Caco-2 (cell line): ENCODE measurements at places on chromosomes 11 and 22.

DNA sequence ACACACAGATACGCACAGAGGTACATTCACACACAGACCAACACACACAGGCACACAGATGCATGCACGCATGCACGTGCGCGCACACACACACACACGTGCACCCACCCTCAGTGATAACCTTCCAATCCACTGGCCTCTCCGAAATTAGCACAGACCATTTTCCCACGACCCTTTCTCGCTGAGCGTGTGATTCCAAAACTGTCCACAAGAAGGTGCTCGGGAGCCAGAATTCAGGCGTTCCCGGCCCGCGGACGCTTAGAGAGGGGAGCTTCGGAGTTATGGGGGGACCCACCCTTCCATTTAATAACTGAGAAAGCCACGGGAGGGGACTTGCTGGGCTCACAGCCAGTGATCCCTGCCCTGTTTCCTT lies 33.8 kb upstream of the SLC35C1 start:
- DNase-seq: peak; percentile 55
- H3K27me3 ChIP-seq: no peaks in the 10 kb centered on the region
- no peaks in the 10 kb centered on the region; the same call in 1 of the 2 replicates for H3K4me1 ChIP-seq
- peak overlapping the region; percentile 38 for H3K4me3 ChIP-seq
- H3K36me3 ChIP-seq: no peaks in the 10 kb centered on the region

- DNase-seq: no peak
- H3K27ac ChIP-seq: no peak overlapping the region
- H3K27me3 ChIP-seq: no peaks in the 10 kb centered on the region
- no peak overlapping the region for H3K4me3 ChIP-seq
Observed at GRCh38 chr11:35009944-35010342, 93.5 kb downstream of the PDHX start.

DNA sequence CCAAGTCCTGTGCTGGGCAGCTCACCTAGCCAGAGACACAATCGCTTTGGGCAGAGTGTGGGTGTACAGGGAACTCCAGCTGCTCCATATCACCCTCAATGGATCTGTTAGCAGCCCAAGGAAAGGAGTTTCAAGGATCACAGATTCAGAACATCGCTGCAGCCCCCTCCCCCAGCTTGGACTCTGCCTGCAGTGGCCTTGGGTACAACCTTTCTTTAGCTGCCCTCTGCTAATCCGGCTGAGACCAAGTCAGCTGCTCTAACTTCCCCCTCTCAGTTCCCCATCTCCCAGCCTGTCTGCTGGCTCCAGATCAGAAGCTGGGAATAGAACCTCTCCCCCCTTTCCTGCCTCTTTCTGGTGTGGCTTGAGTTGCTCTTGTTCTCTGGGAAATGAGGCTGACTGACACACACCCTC lies 1.3 kb downstream of the TMEM86A start:
- H3K4me1 ChIP-seq: peaks cover 4% of the 10 kb centered on the region
- no peak overlapping the region for H3K27ac ChIP-seq
- H3K36me3 ChIP-seq: no peaks in the 10 kb centered on the region
- no peak for DNase-seq

- no peak overlapping the region for H3K4me3 ChIP-seq
- H3K27me3 ChIP-seq: no peaks in the 10 kb centered on the region
- DNase-seq: no peak
- no peaks in the 10 kb centered on the region for H3K4me1 ChIP-seq
- no peaks in the 10 kb centered on the region for H3K36me3 ChIP-seq
Observed at GRCh38 chr11:9700105-9700801, 36.4 kb downstream of the SWAP70 start.

DNA sequence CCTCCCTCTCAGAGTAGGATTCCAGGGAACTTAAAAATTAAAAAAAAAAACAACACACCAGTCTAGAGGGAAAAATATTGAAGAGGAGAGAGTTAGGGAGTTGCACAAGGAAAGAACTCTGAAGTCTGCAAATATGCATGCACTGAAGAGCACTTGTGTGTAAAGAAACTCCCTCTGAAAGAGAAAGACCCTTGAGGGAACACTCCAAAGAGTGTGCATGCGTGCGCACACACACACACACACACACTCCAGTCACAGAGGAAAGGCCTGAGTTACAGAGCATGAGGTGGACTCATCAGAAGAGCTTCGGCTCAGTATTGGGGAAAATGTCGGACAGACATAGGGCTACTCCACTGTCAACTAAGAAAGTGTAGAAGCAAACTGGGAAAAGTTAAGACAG lies 30.1 kb downstream of the GGTLC2 start:
- DNase-seq: no peak
- no peak overlapping the region for H3K27ac ChIP-seq
- H3K36me3 ChIP-seq: no peaks in the 10 kb centered on the region
- H3K4me1 ChIP-seq: no peaks in the 10 kb centered on the region

GRCh38 chr11:133927690-133928627 lies 28.8 kb downstream of the IGSF9B start:
- peak; percentile 90 for DNase-seq
- no peaks in the 10 kb centered on the region for H3K36me3 ChIP-seq
- peak overlapping the region; percentile 34 for H3K4me3 ChIP-seq
- no peak overlapping the region for H3K27ac ChIP-seq
- H3K4me1 ChIP-seq: no peaks in the 10 kb centered on the region
- H3K27me3 ChIP-seq: no peaks in the 10 kb centered on the region

GRCh38 chr11:5643585-5643984 lies 18.8 kb downstream of the TRIM34 start:
- no peak overlapping the region for H3K27ac ChIP-seq
- DNase-seq: no peak
- H3K27me3 ChIP-seq: no peaks in the 10 kb centered on the region
- H3K4me3 ChIP-seq: no peak overlapping the region
- no peaks in the 10 kb centered on the region for H3K36me3 ChIP-seq
- H3K4me1 ChIP-seq: no peaks in the 10 kb centered on the region

DNA sequence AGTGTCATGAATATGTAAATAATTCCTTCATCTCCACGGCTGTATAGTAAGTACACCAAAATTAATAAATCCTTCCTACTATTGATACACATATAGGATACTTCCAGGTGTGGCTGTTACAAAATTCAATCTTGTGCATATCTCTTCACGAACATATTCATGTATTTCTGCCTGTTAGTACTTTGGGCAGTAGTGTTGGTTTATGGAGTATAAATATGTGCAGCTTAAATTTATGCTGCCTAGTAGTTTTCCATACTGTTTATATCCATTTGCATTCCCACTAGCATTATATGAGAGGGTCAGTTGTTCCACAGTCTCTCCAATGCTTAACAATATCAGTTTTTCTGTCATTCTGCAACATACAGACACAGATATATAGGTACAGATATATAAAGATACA lies 3.9 kb upstream of the OR5M8 start:
- no peaks in the 10 kb centered on the region for H3K36me3 ChIP-seq
- no peak for DNase-seq
- H3K27me3 ChIP-seq: no peaks in the 10 kb centered on the region
- no peak overlapping the region for H3K27ac ChIP-seq

DNA sequence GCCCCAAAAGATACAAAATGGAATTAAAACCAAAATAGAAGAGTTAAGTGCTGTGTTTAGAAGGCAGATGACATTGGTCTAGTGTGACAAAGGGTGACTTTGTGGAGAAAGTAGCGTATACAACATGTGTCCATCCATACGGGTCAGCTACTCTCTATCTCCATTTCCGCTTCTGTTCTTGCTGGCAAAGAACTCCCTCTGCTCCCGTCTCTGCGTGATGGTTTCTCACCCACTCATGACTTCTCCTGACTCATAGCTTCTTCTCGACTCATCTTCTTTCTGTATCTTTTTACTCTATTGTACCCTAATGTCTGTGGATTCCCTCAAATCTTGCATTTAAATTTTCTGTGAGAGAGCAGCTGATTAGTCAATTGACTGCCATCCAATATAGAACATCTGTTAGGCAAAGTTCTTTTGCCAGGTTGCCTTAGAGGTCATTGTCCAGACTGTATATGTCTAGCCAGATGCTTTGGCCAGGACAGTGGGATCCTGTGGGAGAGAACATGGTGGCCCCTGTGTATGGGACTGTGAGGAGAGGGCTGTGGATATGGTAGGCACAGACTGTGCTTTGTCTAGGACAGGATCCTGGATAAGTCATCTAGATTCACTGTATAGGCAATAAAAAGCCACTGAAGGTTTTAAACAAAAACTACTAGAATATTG lies 28.4 kb downstream of the MMP13 start:
- peaks cover 7% of the 10 kb centered on the region; the same call in 1 of the 2 replicates for H3K4me1 ChIP-seq
- no peaks in the 10 kb centered on the region for H3K36me3 ChIP-seq
- no peak overlapping the region for H3K4me3 ChIP-seq
- no peak overlapping the region for H3K27ac ChIP-seq
- no peaks in the 10 kb centered on the region for H3K27me3 ChIP-seq

DNA sequence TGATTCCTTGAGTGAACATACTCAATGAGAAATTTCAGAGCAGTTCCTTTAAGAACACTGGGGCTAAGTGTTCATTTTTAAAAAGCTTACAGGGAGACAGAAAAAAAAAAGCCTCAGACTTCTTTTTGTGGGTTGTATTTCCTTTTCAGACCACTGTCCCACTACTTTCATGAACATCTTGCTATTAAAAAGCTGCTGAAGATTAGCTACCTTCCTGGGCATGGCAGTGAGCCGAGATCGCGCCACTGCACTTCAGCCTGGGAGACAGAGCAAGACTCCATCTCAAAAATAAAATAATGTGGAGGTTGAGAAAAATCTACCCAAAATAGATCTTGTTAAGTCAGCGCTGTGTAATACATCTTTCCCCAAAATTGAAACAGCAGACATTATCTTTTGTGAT lies 10.8 kb downstream of the TRAF6 start:
- DNase-seq: no peak
- peaks cover 8% of the 10 kb centered on the region; the same call in 1 of the 2 replicates for H3K4me1 ChIP-seq
- H3K27ac ChIP-seq: no peak overlapping the region
- H3K27me3 ChIP-seq: no peaks in the 10 kb centered on the region
- H3K4me3 ChIP-seq: no peak overlapping the region
- H3K36me3 ChIP-seq: no peaks in the 10 kb centered on the region; the same call in 1 of the 2 replicates

- no peak overlapping the region for H3K4me3 ChIP-seq
- H3K27ac ChIP-seq: no peak overlapping the region
- H3K27me3 ChIP-seq: no peaks in the 10 kb centered on the region; the same call in 1 of the 2 replicates
- no peaks in the 10 kb centered on the region for H3K4me1 ChIP-seq
Observed at GRCh38 chr11:2591805-2592204, 108.0 kb downstream of the KCNQ1OT1 start.

- no peaks in the 10 kb centered on the region for H3K27me3 ChIP-seq
- H3K27ac ChIP-seq: no peak overlapping the region
- no peak for DNase-seq
- no peaks in the 10 kb centered on the region for H3K36me3 ChIP-seq
- no peak overlapping the region for H3K4me3 ChIP-seq
Observed at GRCh38 chr22:40748388-40749355, 69.4 kb downstream of the MCHR1 start.

DNA sequence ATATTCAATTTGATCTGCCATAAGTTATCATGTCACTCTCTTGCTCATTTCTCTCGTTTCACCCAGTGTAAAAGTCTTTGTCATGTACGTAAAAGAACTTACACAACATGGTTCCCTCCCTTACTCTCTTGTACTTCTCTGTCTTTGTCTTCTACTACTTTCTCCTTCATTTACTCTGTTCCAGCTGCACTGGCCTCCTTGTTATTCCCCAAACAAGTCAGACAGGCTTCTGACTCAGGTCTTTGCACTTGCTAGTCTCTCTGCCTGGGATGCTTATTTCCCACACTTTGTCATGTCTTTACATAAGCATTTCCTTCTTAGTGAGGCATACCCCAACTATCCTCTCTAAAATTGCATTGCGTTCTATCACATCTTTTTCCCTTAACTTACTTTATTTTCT lies 117.3 kb downstream of the CYP2R1 start:
- no peak for DNase-seq
- H3K4me1 ChIP-seq: no peaks in the 10 kb centered on the region
- no peak overlapping the region for H3K4me3 ChIP-seq
- no peaks in the 10 kb centered on the region for H3K27me3 ChIP-seq

- DNase-seq: no peak
- H3K4me3 ChIP-seq: no peak overlapping the region
- H3K27me3 ChIP-seq: no peaks in the 10 kb centered on the region
- H3K27ac ChIP-seq: no peak overlapping the region
Observed at GRCh38 chr11:64000026-64000739, 13.9 kb downstream of the OTUB1 start.

- no peaks in the 10 kb centered on the region for H3K36me3 ChIP-seq
Observed at GRCh38 chr11:107180236-107180635, 162.0 kb upstream of the GUCY1A2 start.

DNA sequence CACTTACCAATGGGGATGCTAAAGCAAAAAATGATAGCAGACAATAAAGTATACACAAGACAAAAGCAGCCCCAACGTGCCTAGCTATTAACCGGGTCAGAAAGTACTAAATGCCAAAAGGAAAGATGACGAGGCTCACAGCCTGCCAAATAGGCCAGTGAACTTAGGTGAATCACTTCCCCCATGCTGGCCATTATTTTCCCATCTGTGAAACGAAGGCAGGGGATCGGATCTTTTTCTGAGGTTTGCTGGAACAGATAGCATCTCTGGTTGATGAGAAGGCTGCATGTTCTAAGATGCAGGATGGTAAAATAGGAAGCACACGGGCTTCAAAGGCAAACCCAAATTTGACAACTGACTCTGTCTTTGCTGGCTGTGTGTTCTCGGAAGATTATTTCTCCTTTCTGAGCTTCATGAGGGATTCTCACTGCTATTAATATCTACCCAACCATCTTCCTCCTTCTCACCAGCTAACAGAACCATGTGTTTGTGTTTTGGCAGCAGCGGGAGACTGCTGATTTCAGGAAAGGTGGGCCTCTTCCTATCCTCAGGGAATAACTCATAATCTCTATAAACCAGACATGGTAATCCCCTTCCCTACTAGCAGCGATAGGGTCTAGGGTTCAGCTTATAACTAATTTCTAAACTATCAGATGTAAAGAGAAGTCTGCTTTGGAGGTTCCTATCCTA lies 390.7 kb downstream of the LARGE1 start:
- H3K27ac ChIP-seq: no peak overlapping the region
- no peaks in the 10 kb centered on the region for H3K4me1 ChIP-seq
- no peaks in the 10 kb centered on the region for H3K36me3 ChIP-seq
- no peak for DNase-seq

DNA sequence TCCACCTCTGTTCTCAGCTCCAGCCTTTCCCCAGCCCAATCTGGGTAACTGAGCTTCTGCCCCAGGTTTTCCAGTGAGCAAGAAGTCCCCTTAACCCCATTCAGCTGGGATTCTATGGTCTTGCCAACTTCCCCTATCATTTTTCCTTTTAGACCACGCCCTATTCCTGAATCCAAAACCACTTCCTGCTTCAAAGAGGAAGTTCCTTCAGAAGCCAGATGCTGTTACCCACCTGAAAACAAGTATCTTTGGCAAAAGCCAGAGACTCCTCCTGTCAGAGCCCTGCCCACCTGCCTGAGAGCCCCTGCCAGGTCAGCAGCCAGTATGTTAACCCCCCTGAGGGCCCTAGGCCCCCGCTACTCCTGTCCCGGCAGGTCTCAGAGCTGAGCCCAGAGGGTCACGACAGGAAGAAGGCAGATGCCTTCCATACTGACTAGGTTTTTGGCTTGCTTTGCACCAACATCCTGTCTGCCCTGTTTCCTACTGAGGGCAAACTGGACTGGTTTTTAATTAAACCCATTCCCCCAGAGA lies 20.3 kb upstream of the MICAL2 start:
- H3K4me1 ChIP-seq: peaks cover 79% of the 10 kb centered on the region
- H3K36me3 ChIP-seq: no peaks in the 10 kb centered on the region
- H3K27ac ChIP-seq: peak overlapping the region; percentile 78
- no peak for DNase-seq
